ENCODE measurements at places on chromosomes 13 and 19.
A peak's percentile ranks its signal among the peaks of the same experiment; 100 is the strongest.

DNA sequence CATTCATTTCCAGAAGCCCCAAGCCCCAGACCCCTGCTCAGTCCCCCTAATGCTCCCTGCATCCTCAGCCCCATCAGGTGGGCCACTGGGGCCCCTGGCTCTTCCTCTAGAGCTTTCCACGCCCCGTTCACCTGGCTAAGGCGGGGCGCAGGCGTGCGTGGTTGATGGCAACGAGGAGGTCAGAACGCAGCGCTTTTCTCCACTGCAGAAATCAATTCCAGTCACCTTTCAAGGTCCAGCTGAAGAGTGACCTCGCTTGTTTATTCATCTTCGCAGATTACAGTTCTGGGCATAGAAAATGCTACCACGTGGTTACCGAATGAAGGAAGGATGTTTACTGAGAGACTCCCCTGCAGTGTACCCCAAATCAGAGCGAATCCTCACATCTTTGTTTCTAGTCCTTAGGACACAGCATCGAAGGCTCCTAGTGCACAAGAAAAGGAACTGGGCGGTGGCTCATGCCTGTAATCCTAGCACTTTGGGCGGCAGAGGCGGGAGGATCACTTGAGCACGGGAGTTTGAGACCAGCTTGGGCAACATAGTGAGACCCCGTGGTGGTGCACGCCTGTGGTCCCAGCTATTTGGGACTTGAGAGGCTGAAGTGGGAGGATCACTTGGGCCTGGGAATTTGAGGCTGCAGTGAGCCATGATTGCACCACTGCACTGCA lies 828 bp upstream of the PBX4 start:
- DNase-seq, result no peak

GRCh38 chr13:21050288-21051197 lies 10.8 kb downstream of the LATS2 start:
- DNase-seq, result no peak

- DNase-seq, result peak; percentile 42
Observed at GRCh38 chr19:41442473-41443355, at the start of gene ERICH4. Gene ERICH4 (plus strand): TSS chr19:41443156. CDS start chr19:41443170, 14 bp downstream.

DNA sequence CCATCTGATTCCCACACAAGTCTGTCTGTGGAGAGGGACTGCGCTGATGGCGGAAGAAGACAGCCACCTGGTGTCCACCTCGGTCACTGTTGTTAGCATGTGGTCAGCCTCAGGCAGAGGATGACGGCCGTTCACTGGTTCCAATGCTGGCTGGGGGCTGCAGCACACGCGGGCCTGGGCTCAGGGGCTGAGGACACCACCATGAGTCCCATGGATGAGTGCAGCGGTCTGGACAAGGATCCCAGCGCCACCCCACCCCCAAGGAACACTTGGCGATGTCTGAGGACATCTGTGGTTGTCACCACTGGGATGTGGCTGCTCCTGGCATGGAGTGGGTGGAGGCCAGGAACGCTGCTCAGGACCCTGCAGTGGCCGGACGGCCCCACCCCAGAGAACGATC lies 10.9 kb downstream of the DPP9 start:
- DNase-seq, result no peak

DNA sequence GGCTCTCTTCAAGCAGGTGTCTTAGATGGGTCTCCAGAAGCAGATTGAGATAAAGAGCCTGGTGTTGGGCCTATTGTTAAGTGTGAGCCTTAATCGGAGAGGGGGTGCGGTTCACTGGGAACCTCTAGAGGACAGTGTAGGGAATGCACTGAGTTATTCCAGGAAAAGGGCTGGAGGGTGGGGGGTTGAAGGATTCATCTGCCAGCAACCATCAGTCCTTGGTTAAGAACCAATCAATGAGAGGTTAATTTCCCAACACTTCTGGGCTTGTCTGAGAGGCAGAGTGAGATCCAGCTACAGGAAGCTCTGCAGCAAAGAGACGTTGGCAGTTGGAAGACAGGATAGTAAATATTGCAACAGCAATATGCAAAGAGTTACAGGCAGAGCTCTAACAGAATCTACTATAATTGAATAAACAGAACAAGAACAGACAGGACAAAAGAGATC lies 28.7 kb downstream of the CYP4F2 start:
- peak; percentile 82 for DNase-seq

- no peak for DNase-seq
Observed at GRCh38 chr13:51731759-51732158, 72.2 kb downstream of the DHRS12 start.

DNA sequence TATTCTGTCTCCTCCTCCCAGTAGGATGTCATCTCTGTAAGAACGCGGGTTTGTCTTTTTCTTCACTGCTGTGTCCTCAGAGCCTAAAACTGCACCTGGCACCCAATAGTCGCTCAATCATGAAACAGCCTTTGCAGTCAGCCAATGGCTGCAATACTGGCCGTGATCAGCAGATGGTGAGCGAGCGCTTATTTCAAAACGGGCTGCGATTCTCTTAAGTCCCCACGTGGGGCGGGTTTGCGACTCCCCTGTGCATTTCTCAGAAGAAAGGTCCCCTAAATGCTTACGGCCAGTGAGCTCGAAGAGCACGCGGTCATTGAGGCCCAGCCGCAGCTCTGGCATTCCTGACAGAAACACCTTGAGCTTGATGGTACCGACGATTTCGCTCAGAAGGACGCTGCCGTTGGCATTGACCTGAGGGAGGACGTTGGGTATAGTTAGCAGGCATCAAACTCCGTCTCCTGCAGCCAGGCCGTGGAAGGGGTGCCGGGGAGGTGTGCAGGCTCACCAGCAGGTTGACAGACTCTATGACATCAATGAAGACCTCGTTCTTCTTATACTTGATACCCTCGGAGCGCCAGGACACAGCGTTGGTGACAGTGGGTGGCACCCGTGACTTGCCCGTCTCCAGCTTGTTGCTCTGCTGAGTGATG lies 6.0 kb downstream of the AP1M2 start:
- DNase-seq, result peak; percentile 83

DNA sequence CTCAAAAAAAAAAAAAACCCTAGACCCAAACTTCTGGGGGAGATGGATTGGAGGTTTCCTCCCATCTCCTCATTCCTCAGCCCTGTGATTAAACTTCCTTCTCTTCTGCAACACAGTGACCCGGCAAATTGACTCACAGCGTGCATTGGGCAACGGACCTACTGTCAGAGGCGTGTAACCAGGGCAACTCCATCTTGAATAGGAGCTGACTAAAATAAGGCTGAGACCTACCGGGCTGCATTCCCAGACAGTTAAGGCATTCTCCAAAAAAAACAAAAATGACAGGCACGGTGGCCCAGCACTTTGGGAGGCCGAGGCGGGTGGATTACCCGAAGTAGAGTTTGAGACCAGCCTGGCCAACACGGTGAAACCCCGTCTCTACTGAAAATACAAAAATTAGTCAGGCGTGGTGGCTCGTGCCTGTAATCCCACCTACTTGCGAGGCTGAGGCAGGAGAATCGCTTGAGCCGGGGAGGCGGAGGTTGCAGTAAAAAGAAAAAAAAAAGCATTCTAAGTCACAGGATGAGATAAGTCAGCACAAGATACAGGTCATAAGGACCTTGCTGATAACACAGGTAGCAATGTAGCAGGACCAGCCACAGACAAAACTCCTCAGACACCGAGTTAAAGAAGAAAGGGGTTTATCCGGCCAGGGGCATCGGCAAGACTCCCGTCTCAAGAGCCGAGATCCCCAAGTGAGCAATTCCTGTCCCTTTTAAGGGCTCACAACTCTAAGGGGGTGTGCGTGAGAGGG lies 5.4 kb upstream of the NLRP7 start:
- no peak for DNase-seq

GRCh38 chr13:25397763-25398162 lies 26.0 kb downstream of the ATP8A2 start:
- no peak for DNase-seq

- DNase-seq, result peak; percentile 47
Observed at GRCh38 chr19:17448131-17448967, at the start of gene TMEM221. Gene TMEM221 (minus strand): TSS chr19:17448668. CDS start chr19:17448462, 206 bp downstream.

DNA sequence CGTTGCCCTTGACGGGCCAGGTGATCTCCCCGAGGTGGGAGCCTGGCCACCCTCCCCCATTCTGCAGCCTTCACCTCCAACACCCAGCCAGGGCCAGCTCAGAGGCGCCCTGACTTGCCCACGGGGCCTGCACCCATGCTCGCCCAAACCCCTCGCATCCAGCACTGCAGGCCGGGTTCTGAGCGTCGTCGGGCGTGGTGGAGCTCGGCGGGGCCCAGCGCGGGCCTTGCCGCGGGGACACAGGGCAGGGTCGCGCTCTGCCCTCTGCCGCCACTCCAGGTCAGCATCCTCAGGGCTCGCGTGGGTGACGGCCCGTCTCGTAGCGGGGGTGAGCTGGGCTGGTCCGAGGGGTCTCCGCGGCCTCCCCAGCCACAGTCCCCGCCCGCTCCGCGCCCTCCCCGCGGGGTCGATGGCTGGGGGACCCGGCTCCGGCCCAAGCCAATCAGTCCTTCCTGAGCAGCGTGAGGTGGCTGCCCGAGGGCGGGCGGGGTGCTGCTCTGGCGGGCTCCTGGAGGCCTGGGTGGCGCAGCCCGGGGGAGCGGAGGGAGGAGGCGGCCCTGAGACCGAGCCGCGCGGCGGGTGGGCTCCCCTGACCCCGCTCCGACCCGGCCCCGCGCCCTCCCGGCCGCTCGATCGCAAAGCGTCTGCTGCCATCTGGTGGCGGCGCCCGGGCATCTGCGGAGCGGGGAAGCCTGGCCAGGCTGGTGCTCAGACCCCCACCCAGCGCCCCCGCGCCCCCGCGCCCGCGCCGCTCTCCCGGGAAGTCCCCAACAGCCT lies 61.4 kb downstream of the CCNE1 start:
- DNase-seq, result no peak

DNA sequence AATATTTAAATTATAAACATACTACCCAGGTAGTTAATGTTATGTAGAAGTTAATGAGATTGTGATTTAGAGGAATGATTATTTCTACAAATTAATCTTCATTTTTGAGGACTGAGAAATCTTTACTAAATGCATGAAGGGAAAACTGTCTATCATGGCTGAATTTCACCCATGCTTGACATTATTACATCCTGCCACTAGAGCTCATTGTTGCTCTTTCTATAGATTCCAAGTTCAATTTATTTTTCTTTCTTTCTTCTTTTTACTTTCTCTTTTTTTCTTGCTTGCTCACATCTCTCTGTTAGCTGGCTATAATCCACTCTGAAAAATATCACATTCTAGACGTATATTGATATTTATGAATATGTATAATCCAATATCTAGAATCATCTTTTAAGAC lies 505.0 kb upstream of the KLHL1 start:
- no peak for DNase-seq

DNA sequence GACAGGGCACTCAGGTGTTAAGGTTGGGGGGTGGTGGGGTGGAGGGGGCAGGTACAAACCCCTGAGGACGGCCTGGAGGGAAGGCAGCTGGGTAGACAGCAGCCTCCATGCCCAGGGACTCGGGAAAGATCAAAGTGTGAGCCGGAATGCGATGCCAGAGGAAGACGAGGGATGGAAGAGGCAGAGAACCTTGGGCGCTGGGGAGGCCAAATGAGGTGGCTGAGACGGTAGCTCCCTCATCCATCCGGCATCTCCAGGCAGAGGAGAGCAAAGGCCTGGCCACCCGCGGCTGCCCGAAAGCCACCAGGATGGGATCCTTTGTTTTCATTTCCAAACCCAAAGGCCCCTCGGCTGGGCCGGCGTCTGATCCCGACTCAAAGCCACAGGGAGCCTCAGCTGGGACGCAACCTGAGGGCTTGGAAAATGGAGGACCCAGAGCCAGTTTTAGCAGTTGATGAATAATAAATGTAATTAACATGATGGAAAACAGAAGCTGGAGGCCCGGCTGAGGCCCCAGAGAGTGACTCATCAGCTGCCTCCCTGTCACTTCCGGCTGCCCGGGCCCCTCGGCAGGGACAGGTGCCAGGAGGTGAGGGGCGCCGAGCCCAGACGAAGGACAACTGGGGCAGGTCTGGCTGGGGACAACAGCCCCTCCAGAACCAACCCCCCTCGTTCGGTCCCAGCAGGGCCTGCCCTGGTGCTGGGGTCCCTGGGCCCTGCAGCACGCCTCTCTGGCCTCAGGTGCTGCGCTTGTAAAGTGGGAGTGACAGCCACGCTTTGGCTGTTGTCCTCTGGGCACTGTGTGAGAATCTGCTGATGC lies 61.6 kb downstream of the CEBPG start:
- peak; percentile 51 for DNase-seq

DNA sequence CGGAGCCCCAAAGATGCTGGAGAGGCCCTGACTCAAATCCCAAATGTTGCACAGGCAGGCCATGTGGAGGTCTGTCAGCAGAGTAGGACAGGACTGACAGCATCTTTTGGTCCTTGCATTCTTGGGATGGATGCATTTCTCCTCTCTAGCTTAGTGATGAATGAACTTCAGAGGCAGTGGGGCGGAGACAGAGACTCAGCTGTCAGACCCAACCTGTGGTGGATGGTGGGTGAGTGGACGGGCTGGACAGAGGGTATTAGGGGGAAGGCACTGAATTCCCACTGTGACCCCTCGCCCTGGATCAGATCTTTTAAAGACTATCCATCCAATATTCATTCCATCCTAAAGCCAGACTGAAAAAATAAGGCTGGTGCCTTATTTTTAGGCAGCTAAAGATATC lies 39.3 kb upstream of the GJB6 start:
- no peak for DNase-seq

DNA sequence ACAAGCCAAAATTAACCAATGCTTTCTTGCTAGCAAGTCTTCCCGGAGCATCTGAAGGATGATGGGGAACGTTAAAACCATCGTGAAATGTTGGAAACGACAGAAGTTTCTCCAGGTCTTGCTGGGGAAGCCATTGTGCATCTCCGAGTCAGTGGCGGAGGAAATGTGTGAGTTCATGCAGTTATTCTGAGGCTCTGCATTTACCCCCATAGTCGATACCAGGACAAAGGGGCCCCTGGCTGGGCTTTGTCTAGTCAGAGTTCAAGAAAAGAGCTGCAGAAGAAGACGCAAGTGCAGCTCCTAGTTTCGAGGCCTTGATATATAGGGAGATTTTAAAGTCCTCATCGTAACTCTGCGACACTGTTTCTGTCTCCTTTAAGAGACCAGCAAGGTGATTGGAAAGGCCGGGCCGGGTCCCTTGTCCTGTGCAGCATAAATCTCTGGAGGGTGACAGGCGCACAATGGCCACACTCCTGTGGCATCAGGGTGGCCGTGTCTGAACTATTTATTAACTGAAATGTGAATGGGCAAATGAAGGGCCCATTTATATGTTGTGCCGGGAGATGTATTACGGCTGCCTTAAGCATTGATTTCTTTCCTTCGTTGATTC lies 172.0 kb downstream of the TEX29 start:
- peak; percentile 14 for DNase-seq

DNA sequence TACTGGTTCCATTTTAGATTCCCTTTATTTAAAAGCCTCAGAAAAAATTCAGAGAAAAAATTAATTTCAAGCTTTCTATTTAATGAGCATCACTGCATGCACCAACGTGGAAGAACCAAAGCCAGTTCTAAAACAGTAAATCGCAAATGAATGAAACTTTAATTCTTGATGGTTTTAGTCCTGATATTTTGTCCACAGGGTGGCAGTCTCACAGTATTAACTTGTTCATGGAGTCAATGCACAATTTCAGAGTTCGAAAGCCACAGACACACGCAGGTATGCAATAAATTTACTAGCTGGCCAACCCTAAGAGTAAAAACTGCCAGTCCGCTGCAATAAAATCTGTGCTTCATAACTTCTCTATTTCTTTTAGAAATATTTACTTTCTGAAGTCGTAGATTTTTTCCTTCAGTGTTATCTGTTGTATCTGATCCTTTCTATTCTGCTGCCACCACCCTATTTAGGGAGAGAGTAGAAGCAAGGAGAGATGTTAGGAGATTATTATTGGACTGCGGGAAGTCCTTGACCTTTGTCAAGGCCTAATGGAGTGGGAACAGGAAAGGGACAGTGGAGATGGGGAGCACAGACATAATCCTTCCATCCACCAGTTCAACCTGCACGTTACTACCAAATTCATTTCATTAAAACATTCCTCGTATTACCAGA lies 7.0 kb upstream of the WBP4 start:
- no peak for DNase-seq

All from right lobe of liver (tissue), 6 donors.